ENCODE measurements at places on chromosomes 6 and 20. TPM values are rescaled to one million over a fixed set of nuclear protein-coding genes. Genes with fewer than 3 reads are reported as not detected.

The IYD gene
- total RNA-seq, result 0.85 TPM

The C6orf136 gene
- total RNA-seq, result 8.8 TPM

The SALL4 gene
- total RNA-seq, result 3.0 TPM

The CCR6 gene
- total RNA-seq, result 0.06 TPM

The RHAG gene
- total RNA-seq, result not detected

The PSORS1C1 gene
- total RNA-seq, result 5.4 TPM

The EDN1 gene
- total RNA-seq, result 0.18 TPM

The EFCAB8 gene
- 0.73 TPM for total RNA-seq

The C2 gene
- 0.83 TPM for total RNA-seq

The ZSCAN9 gene
- 10.3 TPM for total RNA-seq

The TMEM217 gene
- 1.3 TPM for total RNA-seq

The TPBG gene
- 5.9 TPM for total RNA-seq

The METTL24 gene
- not detected for total RNA-seq

The GTSF1L gene
- total RNA-seq, result not detected

The OR12D3 gene
- 0.25 TPM for total RNA-seq

The MRAP2 gene
- 5.1 TPM for total RNA-seq

The MCCD1 gene
- 0.56 TPM for total RNA-seq
